ENCODE measurements at places on chromosomes 5 and 9. TPM values are rescaled to one million over a fixed set of nuclear protein-coding genes. Genes with fewer than 3 reads are reported as not detected.

SHISAL2B gene
- total RNA-seq: not detected

SCGB3A2 gene
- total RNA-seq: not detected

DOCK2 gene
- 7.3 TPM for total RNA-seq

ZNF354C gene
- 6.8 TPM for total RNA-seq

CCL27 gene
- total RNA-seq: not detected

POLR3G gene
- 4.5 TPM for total RNA-seq

DNAJA1 gene
- total RNA-seq: 136 TPM

CRHBP gene
- total RNA-seq: not detected

ZFR gene
- total RNA-seq: 122 TPM

UGT3A2 gene
- not detected for total RNA-seq

PCDHGA8 gene
- 3.0 TPM for total RNA-seq

KIF4B gene
- total RNA-seq: not detected

C9orf153 gene
- total RNA-seq: not detected

CCL28 gene
- 1.3 TPM for total RNA-seq

PCDHA9 gene
- under 0.01 TPM for total RNA-seq

INSL6 gene
- 0.64 TPM for total RNA-seq

ANKRD34B gene
- total RNA-seq: not detected

DAPK1 gene
- 3.9 TPM for total RNA-seq

ZFYVE16 gene
- 28.3 TPM for total RNA-seq

GRXCR2 gene
- not detected for total RNA-seq

CYSTM1 gene
- total RNA-seq: 9.5 TPM

IL13 gene
- not detected for total RNA-seq

TUSC1 gene
- total RNA-seq: 12.2 TPM

ZNF454 gene
- total RNA-seq: 0.43 TPM

GABRA1 gene
- not detected for total RNA-seq

SERF1B gene
- 10.4 TPM for total RNA-seq

STPG3 gene
- not detected for total RNA-seq

SLC36A2 gene
- not detected for total RNA-seq

MOB3B gene
- total RNA-seq: 0.43 TPM

ZNG1F gene
- 7.1 TPM for total RNA-seq

PCDHGC4 gene
- total RNA-seq: 2.6 TPM

CTNND2 gene
- not detected for total RNA-seq

MCC gene
- 25.4 TPM for total RNA-seq

ALDOB gene
- total RNA-seq: not detected

NCS1 gene
- 42.7 TPM for total RNA-seq

IRX2 gene
- 3.0 TPM for total RNA-seq

UBE2QL1 gene
- total RNA-seq: not detected

TMEFF1 gene
- total RNA-seq: 0.43 TPM

HSPA5 gene
- 132 TPM for total RNA-seq

TNFSF8 gene
- total RNA-seq: not detected
